SW 1271 (cell line): ENCODE measurements at places on chromosomes 2 and 18.

DNA sequence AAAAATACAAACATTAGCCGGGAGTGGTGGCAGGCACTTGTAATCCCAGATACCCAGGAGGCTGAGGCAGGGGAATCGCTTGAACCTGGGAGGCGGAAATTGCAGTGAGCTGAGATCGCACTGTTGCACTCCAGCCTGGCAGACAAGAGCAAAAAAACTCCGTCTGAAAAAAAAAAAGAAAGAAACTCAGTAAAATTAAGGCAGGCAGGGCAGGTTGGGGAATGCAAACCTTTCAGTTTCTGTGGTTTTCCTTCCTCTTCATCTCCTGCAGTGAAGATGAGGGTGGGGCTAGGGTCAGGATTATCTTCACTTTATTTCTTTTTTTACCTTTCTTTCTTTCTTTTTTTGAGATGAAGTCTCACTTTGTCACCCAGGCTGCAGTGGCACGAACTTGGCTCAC is 43.2 kb upstream of the PSME4 start:
- DNase-seq = no peak

DNA sequence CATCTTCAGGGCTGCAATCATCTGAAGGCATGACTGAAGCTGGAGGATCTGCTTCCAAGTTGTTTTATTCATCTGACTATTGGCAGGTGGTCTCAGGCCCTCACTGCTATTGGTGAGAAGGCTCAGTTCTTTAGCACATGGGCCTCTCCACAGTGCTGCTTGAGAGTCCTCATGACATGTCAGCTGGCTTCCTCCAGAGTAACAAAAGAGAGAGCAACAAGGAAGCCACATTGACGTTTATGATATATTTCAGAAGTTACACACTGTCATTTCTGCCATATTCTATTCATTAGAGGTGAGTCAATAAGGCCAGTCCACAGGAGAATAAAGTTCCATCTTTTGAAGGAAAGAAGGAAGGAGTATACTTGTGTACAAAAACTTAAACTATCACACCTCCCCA is 7.9 kb upstream of the SIGLEC15 start:
- DNase-seq = no peak

- no peak for DNase-seq
Measured at GRCh38 chr2:136736236-136736635, 29.1 kb upstream of the THSD7B start.

GRCh38 chr18:46705521-46705920 is 48.5 kb upstream of the LOXHD1 start:
- DNase-seq = no peak

GRCh38 chr18:3982541-3982940 is 472.6 kb downstream of the DLGAP1 start:
- no peak for DNase-seq

- no peak for DNase-seq
Measured at GRCh38 chr2:198098918-198099317, 294.5 kb downstream of the PLCL1 start.

DNA sequence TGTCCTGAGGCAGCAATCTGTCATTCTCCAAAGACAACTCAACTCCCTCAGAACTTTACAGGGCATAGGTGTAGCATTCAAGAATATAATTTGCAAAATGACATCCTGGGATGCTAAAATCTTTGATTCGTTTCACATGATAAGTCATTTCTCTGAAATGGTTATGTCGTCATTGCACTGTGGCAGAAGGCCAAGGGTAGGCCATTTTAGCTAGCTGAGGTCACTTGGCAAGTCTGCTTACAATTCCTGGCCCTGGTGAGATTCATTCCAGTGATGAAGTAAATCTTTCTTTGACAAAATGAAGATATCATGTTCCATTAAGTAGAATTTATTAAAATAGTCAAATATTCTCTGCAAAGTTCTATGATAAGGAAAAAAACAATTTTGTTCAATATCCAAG is 1410.3 kb upstream of the LRRTM1 start:
- DNase-seq = no peak

DNA sequence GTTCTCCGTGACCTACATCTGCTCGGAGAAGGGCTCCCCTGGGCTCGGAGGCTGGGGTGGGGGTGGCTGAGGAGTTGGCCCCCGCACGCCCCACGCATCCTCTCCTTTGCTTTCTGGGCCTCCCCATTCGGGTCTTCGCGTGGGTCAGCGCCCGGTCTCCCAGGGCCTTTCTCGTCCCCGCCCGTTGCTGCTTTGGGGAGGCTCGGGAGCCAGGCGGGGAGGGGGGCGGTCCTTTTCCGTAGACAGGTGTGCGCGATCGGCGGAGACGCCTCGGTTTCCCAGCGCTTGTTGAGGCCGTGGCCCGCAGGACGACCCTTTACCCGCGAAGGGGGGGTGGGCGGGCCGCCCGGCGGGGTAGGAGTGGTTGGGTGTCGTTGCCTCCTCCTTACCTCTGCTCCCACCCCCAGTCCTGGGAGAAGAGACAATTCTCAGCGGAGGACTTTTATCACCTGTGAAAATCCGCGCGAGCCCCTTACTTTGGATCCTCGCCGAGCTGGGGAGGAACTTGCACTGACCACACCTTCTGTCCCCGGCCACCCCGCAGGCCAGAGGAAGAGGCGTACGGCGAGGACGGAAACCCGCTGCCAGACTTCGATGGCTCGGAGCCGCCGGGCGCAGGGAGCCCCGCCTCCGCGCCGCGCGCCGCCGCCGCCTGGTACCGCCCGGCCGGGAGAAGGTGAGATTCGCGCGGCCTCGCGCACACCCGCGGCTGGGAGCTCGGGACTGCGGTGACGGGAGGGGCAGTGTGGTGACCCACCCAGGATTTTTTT is 2.6 kb downstream of the ADCYAP1 start:
- no peak for DNase-seq

- DNase-seq = no peak
Measured at GRCh38 chr2:134425724-134426496, 172.0 kb downstream of the MGAT5 start.

DNA sequence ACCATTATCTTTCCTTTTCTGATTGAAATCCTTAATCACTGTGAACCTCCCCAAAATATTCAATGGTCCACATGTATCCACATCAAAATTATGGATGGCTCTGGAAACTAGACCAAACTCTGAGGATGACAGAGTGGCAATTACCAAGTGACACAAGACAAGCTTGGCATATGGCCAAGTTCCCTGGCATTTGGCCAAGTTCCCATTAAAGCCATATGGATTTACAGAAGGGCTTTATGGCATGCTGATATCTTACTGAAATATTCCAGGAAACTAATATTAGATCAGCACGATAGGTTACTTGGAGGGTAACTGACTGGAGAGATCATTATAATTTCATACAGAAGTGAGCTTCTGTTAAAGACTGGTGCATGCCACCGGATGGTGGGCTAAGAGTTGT is 21.9 kb upstream of the CERS6 start:
- DNase-seq = no peak

DNA sequence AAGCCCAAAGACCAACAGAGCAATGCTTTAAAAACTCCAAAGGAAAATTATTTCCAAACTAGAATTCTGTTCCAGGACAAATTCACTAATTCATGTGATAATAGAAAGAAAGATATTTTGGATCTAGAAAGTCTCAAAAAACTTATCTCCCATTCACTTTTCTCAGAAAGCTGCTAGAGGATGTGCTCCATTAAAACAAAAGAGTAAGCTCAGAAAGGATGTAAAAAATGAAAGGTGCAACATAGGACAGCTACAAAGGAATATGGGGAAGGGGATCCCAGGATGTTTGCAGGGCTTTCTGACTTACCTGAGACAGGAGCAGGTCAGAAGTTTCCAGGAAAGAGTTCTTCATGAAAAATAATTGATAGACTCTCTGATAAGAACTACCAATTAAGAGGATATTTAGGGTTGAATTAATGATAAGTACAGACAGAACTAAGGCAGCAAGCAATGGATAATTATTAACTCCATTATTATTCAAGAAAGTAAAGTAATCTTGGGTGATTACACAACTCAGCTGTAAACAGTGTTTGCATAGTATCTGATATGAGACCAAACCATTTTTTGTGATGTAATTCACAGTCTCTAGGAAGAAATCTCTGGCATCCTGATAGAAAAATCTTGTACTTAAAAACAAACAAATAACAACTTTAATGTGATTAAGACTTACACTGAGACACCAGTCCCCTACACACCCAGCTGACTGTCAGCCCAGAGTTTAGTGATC is 20.9 kb downstream of the LYG1 start:
- DNase-seq = no peak

DNA sequence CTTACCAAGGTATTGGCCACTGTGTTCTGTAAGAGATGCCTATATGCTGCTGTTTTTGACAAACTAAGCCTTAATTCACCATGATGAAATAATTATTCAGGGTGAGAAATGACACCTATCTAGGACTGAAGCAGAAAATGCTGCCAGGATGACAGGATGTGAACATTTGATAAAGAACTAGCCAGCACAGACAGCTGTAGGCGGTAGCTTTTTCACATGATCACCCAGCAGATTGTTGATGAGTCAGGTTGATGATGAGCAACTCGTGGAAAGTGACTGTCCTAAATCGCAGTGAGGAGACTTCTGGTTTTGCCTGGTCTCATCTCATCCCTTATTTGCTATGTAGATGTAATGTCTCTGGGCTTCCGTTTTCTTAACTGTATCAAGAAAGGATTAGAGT is 144.1 kb downstream of the PRPF40A start:
- no peak for DNase-seq

- no peak for DNase-seq
Measured at GRCh38 chr2:10378189-10378588, 69.9 kb downstream of the ODC1 start.

DNA sequence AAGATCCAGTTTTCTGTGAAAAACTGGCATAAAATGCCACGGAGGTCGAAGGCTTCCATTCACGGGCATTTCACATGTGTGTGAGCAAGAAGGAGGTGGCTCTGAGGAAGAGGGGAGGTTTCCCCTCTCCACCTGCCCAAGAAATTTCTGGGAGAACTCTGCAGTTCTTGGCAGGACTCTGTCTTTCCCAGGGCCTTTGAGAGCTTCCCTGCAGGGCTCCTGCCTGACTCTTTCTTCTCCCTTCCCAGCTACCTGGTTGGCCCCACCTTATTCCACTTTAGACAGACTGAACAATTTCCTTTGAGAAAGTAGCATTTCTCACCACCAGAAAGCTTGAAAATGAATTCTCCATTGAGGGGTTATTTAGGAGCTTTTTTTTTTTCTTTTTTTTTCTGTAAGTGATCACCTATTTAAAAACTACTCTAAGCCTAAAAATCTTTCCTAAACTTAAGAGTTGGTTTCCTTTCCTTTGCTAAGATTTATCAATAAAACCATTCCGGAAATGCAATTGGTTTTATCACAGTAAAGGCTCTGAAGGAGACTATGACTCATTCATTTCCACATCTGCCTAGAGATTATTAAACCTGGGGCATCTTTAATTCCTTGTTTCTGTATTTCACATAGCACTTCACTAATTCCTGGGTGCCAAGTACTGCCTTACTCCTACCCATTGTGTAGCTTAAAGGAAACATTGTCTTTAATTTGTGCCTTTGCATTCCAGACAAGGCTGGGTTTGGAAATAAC is 59.3 kb downstream of the UNC80 start:
- DNase-seq = no peak

- no peak for DNase-seq
Measured at GRCh38 chr2:43087413-43087812, 139.0 kb downstream of the ZFP36L2 start.

GRCh38 chr2:138335036-138335435 is 166.5 kb upstream of the SPOPL start:
- DNase-seq = no peak
